ENCODE measurements at places on chromosomes 2 and 18.

GRCh38 chr2:11807156-11808015 is 61.0 kb downstream of the LPIN1 start:
- DNase-seq = no peak

DNA sequence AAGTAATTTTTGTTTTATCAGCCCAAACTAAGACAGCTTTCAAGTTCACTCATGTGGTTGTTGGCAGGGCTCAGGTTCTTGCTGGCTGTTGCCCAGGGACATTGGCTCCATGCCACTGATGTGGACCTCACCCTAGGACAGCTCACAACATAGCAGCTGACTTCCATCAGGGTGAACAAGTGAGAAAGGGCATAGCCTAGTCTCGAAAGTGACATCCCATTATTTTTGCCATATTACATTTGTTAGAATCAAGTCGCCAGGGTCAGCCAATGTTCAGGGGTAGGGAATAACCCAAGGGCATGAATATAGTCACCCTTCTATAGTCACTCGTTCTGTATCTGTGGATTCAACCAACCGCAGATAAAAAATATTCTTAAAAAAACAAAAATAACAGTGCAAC is 10.7 kb upstream of the CWC22 start:
- no peak for DNase-seq

DNA sequence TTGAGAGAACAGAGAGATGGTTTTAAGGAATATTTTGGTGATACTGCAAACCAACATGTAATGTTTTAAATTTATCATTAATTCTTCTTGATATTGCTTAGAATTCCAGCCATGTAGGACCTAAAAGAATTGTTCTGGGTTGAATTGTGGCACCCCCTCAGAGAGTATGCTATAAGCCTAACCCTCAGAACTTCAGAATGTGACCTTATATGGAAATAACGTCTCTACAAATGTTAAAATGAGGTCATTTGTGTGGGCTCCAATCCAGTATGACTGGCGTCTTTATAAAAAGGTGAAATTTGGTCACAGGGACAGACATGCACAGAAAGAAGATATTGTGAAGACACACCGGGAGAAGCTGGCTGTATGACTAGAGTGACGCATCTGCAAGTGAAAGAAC is 193.6 kb downstream of the NRXN1 start:
- DNase-seq = no peak

DNA sequence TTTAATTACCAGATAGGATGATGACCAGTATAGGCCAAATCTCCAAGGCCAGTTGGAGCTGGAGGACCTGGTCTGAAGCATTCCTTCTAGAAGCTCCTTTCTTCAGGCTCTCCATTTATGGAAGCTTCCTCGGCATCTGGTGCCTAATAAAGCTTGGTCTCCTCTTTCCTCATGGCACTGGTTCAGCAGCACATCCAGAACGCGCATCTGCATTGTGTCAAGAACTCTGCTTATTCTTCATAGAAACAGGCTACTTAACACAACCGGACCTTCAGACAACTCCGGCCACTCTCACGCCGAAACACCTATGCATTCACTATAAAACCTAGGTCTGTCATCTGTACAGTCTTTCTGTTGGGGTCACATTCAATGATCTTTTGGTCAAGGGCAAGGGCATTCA is 99.8 kb downstream of the COL6A3 start:
- no peak for DNase-seq

DNA sequence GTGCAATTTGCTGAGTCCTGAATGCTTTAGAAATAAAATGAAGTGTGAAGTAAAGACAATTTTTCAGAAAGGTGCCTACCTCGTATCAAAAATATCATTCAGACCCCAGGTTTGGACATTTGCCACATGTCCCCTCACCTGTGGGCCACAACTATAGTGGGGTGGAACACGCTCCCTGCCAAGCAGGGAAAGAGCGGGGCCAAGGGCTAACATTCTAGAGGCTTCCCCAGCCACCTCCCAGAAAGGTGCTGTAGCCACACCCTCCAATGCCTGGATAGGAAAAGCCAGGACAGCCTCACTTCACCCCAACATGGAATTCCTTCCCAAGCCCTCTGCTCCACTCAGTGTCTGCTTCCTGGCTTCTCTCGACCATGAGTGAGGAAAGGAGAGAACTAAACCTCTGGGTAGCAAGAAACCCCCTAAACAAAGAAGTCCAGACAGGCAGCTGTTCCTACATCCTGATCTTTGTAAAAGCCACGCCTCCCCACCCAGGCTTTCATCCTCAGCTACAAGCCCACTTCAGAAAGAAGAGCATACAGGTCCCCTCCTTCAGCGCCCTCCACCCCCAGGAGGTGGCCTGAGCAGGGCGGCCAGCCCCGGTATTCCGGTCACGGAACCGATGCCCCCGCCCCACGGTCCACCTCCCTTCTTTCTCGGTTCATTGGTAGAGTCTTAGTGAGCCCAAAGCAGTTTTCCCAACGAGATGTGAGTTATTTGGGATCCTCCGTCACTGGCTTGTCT is 2.1 kb downstream of the COL6A3 start:
- no peak for DNase-seq

GRCh38 chr2:39664232-39664887 is 1.4 kb upstream of the TMEM178A start:
- DNase-seq = no peak

DNA sequence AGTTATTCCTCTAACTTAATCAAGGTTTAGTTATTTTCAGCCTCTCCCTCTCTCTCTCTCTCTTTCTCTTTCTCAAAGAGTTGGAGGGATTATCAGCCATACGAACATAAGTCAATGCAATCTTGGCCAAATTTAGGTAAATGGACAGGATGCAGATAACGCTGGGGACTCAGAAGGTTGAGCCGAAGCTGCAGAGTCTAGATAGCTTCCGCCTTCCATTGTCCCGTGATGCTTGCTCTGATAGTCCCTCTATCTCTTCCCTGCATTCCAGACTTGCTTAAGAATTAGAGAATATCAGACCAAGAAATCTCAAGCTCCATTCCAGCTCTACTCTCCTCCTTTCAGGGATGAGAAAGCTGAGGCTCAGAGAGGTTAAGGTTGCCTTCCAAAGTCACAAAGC is 502.8 kb upstream of the TNP1 start:
- DNase-seq = no peak

GRCh38 chr2:227886149-227886548 is 14.7 kb downstream of the DAW1 start:
- no peak for DNase-seq

- no peak for DNase-seq
Measured at GRCh38 chr18:58310517-58310916, 266.5 kb downstream of the NEDD4L start.

DNA sequence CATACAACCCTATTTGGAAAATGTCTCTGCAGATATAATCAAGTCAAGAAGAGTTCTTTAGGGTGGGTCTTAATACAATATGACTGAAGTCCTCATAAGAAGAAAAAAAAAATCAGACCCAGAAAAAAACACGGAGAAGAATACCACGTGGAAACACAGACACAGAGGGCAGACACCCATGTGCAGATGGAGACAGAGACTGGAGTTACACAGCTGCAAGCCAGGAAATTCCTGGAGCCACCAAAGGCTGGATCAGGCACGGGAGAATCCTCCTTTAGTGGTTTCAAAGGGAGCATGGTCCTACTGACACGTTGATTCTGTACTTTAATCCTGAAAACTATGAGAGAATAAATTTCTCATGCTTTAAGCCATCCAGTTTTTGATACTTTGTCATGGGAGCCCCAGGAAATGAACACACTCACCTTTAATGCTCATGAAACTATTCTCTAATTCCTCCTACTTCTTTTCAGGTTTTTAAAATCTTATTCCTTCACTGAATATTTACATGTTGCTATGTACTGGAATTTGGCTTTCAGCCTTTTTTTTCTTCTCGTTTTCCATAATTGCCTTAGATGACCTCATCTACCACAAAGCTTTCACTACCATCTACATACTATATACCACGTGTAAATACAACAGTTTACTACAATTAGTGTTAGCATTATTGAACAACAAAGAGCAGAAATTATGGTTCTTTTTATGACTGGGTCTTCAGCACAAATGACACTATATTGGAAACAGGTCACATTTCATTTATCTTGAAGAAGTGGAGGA is 529.1 kb downstream of the IRS1 start:
- no peak for DNase-seq

DNA sequence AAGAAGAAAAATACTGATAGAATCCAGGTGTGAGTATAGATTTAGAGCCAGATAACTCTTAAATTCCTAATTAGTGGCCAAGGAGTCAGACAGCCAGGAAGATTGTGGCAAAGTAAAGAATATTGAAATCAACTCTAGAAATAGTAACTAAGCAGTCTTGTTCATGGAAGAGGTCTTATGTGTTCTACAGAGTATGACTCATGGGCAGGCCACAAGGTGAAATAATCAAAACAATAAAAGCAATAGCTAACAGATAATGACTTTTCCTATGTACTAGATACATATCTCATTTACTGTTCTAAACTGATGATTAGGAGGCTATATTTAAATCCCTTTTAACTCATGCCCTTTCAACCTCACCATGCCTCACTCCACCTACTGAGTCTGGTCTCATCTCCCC is 227.4 kb upstream of the COL3A1 start:
- no peak for DNase-seq

DNA sequence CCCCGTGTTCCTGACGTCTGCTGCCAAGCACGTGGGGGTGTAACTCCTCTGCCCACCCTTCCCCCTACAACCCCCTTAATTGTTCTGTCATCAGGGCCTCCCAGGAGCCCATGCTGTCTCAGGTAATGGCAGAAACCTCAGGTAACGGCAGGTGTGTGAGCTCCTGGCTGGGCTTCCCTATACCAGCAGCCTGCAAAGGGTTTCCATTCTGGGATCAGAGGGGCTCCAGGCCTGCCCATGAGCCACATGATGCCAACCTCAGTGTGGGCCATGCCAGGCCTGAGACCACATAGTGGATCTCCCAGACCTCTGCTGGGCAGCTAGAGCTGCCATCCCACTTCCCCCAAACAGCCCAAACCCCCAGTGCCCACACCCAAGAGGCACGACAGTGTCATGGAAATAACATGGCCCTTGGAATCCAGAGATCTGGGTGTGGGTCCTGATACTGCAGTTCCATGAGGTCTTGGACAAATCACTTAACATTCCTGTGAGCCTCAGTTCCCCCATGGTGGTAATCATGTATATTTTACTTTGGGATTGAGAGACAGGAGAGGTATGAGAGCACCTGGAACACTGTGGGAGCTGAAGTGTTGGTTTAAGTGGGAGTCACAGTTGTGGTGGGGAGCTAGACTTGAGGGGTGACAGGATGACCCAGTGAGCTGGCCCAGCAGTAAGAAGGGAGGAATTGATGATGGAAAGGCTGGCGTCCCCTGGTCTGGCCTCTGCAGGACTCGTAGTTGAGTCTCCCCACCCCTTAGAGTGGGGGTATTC is 59.6 kb downstream of the ATOH8 start:
- DNase-seq = no peak

DNA sequence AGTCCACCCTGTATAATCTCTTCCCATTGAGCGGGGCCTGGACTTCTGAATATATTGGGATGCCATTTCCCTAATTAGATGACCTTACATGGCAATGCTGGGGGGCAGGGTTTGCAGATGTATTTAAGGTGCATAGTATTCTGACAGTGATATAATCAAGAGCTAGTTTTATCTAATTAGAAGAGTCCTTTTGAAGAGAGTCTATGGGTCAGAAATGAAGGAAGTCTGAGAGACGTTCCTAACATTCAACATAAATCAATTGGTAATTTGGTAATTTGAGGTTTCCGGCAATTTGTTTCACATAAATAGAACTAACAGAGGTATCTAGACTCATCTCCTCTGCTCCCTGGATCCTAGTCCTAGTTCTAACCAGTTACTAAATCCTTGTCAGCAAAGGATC is 25.7 kb upstream of the UXS1 start:
- no peak for DNase-seq

GRCh38 chr18:23032030-23032582 is 99.0 kb downstream of the RBBP8 start:
- DNase-seq = no peak

GRCh38 chr2:187528042-187528441 is 26.2 kb downstream of the TFPI start:
- no peak for DNase-seq

DNA sequence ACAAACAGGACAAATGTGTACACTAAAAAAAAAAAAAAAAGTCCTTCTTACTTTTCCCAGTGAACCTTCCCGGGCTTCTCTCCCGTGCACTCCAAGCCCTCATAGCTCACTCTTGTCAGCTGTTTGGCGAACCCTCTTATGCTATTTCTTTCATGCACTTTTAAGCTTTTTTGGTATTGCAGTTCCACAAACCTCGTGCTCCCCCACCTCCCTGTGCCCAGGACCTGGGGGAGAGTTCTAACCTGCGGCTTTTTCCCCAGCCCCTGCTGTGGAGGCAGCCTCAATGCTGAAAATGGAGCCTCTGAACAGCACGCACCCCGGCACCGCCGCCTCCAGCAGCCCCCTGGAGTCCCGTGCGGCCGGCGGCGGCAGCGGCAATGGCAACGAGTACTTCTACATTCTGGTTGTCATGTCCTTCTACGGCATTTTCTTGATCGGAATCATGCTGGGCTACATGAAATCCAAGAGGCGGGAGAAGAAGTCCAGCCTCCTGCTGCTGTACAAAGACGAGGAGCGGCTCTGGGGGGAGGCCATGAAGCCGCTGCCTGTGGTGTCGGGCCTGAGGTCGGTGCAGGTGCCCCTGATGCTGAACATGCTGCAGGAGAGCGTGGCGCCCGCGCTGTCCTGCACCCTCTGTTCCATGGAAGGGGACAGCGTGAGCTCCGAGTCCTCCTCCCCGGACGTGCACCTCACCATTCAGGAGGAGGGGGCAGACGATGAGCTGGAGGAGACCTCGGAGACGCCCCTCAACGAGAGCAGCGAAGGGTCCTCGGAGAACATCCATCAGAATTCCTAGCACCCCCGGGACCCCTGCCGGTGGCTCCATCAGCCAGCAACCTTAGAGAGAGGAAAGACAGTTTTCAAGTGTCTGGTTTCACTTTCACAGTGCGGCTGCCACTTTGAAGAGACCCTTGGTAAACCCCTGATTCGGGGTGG is 826 bp downstream of the KCNE4 start:
- no peak for DNase-seq

DNA sequence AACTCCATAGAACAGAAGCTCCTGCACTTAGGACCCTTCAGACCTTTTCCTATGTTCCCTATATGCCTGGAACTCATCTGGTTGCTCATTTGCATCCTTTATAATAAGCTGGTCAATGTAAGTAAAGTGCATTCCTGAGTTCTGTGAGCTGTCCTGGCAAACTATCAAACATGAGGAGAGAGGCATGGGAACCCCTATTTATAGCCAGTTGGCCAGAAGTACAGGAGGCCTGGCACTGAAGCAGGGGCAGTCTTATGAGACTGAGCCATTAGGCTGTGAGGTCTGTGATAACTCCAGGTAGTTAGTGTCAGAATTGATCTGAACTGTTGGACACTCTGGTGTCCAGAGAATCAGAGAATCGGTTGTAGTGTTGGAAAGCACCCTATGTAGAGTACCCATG is 88.4 kb downstream of the EHD3 start:
- no peak for DNase-seq

DNA sequence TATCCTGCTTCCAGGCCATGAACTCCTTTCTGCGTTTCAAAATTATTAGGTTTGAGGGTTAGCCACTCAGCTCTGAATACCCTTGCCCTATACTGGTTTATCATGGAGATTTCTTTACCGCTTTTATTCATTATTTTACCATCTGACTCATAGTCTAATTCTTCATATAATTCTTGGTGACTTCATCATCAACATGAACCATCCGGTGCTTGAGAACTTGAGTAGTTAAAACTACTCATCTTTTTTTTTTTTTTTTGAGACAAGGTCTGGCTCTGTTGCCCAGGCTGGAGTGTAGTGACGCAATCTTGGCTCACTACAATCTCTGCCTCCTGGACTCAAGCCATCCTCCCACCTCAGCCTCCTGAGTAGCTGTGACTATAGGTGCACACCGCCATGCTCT is 94.2 kb upstream of the LHCGR start:
- DNase-seq = no peak

- no peak for DNase-seq
Measured at GRCh38 chr2:25098056-25098455, 56.2 kb downstream of the EFR3B start.
